ENCODE measurements at places on chromosomes 7 and 10.
A peak's percentile ranks its signal among the peaks of the same experiment; 100 is the strongest.

DNA sequence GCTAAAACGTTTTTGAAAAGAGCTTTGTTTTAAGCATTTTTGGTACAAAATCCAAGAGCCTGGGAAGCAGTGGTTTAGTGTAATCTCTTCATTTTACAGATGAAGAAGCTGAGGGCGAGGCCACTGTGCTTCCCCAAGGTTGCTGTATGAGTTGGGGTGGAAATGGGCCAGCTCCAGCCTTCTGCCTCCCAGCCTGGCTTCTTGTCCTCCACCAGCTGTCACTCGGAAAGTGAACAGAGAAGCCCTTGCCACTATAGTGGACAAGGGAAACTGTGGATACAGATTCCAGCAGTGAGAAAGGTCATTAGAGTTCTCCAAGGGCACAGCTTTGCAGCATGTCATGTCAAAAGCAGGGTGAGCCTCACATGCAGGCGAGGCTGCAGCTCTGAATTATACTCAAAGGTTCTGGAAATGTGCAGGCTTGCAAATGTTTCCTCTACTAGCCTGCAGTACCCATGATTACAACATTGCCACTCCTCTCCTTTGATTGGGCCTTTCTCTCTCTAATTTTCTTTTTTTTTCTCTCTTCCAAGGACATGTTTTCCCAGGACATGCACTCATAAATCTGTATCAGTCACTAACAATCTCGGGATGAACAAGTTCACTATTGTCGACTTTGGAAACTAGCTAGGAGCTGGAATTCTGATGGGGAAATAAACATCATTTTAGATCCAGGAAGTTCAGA lies 33.0 kb downstream of the BAMBI start:
- no peak for DNase-seq

GRCh38 chr10:77680065-77680464 lies 42.5 kb upstream of the KCNMA1 start:
- no peak for DNase-seq

GRCh38 chr10:57225920-57226319 lies 864.9 kb upstream of the ZWINT start:
- no peak for DNase-seq

- no peak for DNase-seq
Observed at GRCh38 chr7:43530553-43531410, 52.1 kb upstream of the STK17A start.

- no peak for DNase-seq
Observed at GRCh38 chr10:125002047-125002422, 60.1 kb downstream of the ZRANB1 start.

GRCh38 chr7:42407021-42407710 lies 170.2 kb upstream of the GLI3 start:
- DNase-seq, result no peak

DNA sequence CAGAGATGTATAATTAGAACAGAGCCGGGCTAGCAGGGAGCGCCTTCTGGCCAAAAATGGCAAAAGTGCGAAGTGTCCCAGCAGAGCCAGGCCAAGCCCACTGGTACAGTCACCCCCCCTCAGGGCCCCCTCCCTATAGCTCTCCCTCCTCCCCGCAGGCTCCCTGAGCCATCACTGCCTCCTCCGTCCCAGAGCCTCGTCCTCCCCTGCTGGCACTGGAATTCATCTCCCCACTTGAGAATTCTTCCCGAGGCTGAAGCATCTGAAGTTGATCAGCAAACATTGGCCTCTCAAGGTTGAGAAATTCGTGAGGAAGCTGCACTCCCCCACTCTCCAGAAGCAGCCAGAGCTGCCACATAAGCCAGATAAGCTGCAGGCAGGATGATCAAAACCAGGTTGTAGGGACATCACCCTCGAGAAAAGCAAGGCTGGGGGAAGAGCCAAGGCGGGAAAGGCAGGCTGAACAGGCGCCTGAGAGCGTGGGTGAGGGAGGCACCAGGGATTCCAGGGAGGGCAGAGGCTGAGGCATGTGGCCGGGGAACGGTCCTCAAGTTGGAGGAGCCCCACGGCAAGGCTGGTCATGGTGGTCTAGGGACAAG lies 23.4 kb downstream of the CAMK2G start:
- no peak for DNase-seq

DNA sequence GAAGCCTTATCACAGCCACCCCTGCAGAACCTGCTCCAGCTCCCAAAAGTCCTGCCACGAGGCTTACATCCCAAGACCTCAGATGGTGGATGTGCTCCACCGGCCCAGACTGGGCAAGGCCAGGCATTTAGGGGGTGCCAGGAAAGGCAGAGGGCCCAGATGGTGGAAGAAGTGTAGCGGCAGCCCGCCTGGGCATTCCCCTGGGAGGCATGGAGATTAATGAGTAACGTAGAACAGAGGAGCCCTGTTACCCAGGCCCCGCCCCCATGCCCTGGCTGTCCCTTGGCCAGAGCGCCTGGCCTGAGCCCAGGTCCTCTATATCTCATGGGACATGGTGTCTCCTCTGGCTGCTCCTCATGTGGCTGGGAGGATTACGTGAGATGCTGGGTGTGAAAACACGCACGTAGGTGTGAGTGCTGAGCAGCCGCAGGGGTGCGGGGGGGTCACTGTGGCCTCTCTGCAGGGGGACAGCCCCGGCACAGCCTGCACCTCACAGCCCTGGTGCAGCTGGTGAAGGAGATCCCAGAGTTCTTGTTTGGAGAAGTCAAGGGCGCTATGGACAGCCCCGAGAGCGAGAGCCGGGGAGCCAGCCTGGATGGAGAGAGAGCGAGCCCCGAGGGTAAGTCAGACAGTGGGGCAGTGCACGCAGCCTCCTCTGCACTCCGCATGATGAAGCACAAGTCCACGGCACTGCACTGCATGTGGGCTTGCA lies 52.9 kb downstream of the ZNF467 start:
- DNase-seq, result peak; percentile 82

GRCh38 chr10:71799608-71800453 lies 26.5 kb upstream of the VSIR start:
- DNase-seq, result no peak

DNA sequence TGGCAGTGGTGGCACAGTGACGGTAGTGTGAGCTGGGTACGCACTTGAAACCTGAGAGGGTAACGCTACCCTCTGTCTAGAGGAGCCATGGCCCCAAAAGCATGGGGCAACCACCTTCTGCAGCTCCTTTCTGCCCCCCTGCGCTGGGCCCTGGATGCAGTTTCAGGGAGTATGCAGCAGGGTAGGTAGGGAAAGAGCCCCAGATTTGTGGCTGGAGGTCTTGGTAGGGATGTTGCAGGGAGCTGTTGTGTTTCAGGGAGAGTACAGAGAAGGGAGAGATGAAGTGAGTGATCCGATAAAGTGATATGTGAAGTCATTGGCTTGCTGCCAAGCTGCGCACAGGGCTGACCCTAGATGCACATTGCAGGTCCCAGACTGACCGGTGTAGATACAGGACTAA lies 2.7 kb upstream of the PGAM2 start:
- no peak for DNase-seq

DNA sequence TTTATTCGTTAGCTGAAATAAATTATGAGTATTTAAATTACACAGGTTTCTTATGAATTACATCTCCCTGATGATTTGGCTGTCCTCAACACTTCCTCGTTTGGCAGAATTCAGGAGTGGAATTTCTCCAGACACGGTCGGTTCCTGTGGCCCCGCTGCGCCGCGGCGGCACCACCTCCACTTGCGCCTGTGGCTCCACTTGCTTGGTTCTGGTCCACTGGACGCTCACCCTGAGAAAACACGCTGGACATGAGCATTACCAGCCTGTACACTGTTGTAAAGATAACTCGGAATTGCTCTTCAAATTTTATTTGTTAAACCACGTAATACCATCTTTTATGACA lies 85.3 kb downstream of the ZNF33B start:
- no peak for DNase-seq
